Gastroesophageal sphincter (tissue), 4 donors: ENCODE measurements at places on chromosomes 2 and 18. TPM values are rescaled to one million over a fixed set of nuclear protein-coding genes. Genes with fewer than 3 reads are reported as not detected.

The CGREF1 gene
- total RNA-seq = not detected

The EVX2 gene
- total RNA-seq = not detected

The MRO gene
- total RNA-seq = 0.16 TPM

The EXOC6B gene
- total RNA-seq = 47.2 TPM

The GBX2 gene
- not detected for total RNA-seq

The TAF4B gene
- 6.1 TPM for total RNA-seq

GRCh38 chr2:134623796-134624195 lies 95.0 kb downstream of the TMEM163 start:
- ATAC-seq = no peak

DNA sequence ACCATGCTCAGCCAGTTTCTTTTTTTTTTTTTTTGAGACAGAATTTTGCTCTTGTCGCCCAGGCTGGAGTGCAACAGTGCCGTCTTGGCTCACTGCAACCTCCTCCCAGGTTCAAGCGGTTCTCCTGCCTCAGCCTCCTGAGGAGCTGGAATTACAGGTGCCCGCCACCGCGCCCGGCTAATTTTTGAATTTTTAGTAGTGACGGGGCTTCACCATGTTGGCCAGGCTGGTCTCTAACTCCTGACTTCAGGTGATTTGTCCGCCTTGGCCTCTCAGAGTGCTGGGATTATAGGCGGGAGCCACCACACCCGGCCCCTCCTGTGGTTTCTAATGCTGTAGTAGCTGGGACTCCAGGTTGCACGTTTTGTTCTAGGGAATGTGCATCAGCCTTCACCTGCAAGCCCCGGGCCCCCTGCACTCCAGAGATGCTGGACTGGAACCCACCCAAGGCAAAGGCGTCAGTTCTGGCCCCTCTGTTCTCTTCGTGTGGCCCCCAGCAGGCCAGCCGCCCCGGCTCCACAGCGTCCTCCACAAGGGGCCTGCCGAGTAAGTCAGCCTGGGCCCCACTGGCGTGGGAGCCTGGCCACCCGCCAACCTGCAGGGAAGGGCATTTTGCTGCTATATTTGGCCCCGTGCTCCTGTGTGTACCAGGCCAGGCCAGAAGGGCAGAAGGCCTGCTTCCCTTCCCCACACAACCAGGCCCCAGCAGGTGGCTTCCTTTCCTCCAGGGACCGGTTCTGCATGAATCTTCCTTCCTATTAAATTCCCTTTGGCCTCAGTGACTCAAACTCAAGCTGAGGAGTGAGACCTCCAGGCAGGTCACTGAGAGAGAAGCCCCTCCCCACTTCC lies 25.7 kb upstream of the B3GNT7 start:
- no peak for ATAC-seq

GRCh38 chr18:63909870-63910269 lies 2.1 kb downstream of the SERPINB10 start:
- ATAC-seq = no peak

DNA sequence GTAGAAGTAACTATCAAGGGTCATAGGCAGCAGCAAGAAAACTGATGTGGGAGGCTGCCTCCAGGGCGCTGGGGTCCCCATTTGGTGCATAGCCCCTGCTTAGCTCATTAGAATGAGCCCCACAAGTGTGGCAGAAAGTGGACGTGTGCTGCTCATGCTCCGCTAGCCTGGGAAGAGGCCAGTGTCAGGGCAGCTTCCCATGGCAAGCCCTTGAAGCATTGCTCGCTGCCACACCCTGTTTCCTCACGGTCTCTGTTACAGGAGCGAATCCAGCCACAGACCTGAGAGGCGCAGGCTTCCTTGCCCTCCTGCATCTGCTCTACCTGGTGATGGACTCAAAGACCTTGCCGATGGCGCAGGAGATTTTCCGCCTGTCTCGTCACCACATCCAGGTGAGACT lies 22.5 kb downstream of the ELMOD3 start:
- ATAC-seq = no peak

- no peak for ATAC-seq
Measured at GRCh38 chr2:72669121-72669520, 156.7 kb downstream of the EXOC6B start.

DNA sequence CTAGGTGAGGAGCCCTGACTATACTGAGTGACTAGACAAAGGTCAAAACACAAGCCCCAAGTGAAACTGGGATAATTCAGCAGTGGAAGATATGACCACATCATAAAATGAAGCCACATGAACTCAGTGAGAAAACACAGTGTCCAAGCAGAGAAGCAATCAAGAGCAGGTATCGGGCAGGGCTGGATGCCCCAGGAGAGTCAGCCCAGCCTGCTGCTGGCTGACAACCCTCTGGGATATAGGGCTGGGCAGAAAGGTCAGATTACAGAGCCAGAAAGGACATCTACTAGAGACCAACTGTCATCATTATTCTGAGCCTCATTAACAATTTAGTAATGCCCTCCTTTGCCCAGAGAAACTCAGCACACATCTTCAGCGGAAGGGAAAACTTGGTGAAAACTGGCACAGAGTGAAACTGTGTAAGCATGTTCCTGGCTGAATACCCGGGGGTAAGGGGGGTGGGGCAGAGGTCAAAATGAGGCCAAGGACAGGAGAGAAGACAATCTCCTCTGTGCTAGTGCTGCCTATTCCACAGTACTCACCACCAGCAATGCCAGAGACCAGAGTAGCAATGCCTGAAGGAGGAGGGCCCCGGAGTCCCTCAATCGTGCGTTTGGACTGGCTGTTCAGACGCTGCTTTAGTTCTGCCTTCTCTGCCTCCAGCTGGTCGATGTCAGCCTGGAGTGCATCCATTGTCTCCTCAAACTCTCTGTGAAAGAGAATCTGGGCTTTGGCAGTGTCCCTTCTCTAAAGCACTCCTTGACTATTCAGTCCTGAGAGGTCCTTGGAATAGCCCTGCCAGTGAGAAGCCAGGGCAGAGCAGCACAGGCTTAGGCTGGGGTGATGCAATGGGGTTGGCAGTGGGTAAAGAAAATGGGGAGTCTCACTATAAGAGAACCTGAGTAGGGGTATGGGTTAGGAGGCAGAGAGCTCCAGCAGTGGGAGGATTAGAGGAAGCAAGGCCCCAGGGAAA lies 15.3 kb downstream of the DCTN1 start:
- no peak for ATAC-seq

DNA sequence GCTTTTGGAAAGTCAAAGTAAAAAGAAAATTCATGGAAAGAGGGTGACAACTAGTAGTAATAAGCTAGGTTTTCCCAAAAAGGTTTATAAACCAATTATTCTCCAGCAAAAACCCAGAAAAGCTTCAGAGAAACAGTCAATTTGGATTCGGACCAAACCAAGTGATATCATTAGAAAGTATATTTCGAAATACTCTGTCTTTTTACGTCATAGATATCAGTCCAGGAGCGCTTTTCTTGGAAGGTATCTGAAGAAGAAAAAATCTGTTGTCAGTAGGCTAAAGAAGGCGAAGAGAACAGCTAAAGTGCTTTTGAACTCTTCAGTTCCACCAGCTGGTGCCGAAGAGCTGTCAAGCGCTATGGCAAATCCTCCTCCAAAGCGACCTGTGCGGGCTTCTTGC lies 36.6 kb downstream of the ZDBF2 start:
- ATAC-seq = no peak

GRCh38 chr2:121532347-121532766 lies 1.7 kb downstream of the RNU4ATAC start:
- no peak for ATAC-seq

- no peak for ATAC-seq
Measured at GRCh38 chr2:129742415-129743180, 236.9 kb upstream of the RAB6C start.

DNA sequence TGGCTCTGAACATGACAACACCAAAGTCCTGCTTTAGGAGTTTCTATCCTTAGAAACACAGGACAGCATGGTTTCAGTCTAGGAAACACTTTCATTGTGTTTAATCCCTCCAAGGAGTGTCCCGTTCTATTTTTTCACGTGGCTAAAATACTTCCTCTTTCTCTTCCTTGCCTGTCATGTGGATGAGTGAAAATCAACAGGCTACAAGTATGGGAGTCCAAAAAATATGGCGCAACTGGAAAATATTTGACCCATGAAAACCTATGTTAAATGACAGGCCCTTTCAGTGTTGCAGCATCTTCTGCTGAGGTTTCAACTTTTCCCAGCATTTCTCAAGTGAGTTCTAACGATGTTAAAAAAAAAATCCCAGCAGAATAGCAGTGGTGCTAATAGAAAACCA lies 146.3 kb downstream of the LAMA3 start:
- ATAC-seq = peak; percentile 75

- ATAC-seq = no peak
Measured at GRCh38 chr2:213806125-213806726, 522.0 kb downstream of the SPAG16 start.

GRCh38 chr18:6363216-6363615 lies 51.5 kb downstream of the L3MBTL4 start:
- no peak for ATAC-seq

DNA sequence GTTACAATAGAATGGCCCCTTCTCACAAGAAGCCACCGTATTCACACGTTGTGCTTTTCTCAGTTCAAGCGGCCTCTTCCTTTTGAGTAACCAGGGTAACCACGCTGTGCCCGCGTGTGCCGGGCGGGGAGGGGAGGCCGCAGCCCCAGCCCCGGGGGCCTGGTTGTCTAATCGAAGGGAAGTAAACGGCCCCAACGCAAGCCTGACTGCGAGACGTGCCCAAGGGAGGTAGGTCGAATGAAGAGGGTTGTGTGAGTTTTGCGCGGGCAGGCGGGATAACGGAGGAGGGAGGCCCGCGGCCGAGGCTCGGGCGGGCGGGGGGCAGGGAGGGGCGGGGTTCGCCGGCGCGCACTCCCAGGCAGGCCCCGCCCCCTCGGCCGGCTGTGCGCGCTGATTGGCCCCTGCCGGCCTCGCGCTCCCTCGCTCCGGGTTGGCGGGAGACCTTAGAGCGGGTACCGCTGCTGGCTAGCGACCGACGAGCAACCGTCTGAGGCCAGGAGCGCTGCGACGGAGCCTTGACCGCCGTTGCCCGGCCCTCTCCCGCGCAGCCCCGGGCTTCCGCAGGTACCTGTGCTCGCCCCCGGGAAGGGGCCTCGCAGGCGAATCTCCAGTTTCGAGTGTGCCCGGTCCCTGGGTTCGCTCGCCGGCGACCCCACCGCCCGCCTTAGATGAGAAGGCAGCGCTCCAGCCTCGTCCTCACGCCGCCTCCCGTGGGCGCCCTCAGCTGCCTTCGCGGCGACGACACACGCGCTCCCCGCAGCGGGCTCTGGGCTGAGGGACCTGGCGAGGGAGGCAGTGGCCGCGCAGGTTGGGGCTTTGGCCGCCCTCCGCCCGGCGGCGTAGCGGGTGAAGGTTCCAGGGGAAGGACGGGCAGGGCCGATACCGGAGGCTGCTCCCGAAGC lies at the start of gene SPDYA:
Gene SPDYA, plus strand, starts transcription at position 451 of the 902 bp plus-strand sequence. CDS start 5,181 bp downstream, outside the sequence.
- ATAC-seq = peak; percentile 94

- ATAC-seq = no peak
Measured at GRCh38 chr18:49094979-49095632, 144.3 kb upstream of the SMAD7 start.
